Testis (tissue), 5 donors: ENCODE measurements at places on chromosomes 16 and 17.
A peak's percentile ranks its signal among the peaks of the same experiment; 100 is the strongest.

DNA sequence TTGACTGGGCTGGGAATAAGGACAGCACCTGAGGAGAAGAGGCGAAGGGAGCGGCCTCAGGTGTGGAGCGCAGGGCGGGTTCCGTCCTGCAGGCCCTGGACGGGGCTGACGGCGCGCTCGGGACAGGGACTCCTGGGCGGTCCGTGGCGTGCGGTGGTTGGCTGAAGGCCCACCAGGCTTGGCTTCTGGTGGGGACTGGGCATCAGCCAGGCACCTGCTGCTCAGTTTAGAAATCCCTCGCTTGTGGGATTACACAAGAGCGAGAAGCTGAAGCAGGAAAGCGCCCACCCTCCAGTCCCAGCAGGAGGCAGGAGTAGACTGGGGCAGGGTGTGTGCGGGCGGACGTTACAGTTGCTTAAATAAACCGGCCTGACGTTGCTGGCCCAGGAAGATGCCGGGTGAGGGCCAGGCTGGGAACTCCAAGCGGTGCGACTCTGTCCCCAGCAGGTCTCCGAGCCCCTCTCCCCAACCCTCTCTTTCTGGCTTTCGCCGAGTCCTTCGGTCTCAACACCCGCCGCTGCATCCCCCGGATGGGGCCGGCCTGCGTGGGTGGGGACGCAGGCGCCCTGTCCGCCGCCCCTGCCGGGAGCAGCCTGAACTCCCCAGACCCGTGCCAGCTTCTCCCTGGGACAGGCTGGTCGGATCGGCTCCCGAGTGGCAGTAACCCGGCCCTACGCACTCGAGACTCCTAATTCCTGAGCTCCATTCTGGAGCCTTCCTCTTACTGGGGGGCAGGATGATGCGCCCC, 639 bp downstream of the MIF4GD start:
- DNase-seq: peak; percentile 69

DNA sequence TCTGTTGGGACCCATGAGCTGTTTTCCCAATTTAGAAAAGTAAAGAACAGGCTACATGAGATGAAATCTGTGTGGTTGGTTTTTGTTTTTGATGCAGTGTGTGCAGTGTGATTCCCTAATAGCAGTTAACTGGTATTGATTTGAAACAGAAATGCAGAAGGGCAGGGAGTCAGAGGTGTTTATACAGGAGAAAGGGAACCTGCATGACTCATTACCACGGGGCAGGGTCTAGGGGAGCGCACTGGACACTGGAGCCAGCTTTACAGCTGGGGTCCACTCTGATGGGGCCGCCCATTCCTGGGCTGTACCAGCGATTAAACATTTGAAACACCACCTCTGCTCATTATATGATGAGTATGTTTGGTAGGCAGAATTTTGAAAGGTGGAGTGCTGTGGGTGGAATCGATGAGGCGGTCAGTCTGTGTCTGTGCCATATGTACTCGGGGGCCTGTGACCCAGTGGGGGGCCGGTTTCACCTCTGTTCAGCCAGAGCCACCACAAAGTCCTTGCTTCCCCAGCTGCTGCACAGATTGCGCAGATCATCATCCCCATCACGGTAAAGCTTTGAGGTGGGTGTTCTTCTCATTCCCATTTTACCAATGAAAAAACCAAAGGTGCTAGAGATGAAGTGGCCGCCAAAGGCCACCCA, 142.5 kb downstream of the CMIP start:
- DNase-seq: no peak

DNA sequence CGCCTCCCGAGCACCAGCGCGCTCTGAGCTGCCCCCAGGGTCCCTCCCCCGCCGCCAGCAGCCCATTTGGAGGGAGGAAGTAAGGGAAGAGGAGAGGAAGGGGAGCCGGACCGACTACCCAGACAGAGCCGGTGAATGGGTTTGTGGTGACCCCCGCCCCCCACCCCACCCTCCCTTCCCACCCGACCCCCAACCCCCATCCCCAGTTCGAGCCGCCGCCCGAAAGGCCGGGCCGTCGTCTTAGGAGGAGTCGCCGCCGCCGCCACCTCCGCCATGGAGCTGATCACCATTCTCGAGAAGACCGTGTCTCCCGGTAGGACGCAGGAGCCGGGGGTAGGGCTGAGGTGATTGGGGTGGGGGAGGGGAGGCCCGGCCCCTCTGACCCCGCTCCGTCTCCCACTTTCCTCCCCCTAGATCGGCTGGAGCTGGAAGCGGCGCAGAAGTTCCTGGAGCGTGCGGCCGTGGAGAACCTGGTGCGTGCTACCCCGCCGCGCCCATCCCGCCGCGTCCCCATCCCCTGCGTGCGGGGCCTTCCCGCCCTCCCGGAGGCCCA, 329 bp downstream of the KPNB1 start:
- DNase-seq: no peak

- no peak for DNase-seq
Observed at GRCh38 chr16:74573622-74574021, 33.3 kb downstream of the GLG1 start.

GRCh38 chr17:7721612-7722011, 4.1 kb downstream of the DNAH2 start:
- no peak for DNase-seq

DNA sequence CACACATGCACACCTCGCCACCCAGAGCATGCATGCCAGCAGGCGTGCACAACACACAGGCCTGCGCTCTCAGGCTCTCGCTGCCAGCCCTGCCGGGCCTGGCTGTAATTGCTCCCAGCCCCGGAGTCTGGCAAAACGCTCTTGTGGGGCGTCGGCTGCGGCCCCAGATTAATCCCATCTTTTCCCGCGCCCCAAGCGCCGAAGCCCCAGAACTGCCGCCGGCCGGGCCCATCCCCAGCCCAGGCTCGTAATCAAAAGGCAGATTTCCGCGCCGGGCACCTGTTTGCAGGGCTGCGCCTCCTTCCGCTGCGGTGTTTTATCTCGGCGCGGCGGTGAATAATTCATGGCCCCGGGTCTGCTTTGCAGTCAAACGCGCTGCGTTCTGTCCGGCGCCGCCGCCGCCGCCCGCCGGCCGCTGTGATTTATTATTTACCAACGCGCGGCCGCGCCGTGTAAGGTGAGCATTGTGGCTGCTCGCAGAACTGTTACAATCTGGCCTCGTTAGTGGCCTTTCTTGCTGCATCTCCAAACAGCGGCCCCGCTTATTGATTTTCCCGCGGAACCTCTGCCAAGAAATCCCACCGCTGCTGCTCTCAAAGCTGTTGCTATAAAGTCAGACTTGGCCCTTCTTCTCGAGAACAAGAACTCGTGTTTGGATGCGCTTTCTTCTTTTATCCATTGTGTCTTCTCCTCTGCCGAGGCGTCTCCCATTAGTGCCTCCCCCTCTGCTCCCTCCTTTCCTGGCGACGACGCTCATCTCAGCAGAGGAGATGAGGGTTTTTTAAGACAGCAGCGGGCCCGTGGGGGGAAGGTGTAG, 126.1 kb downstream of the IRX5 start:
- no peak for DNase-seq

- no peak for DNase-seq
Observed at GRCh38 chr17:27630607-27631410, at the start of gene LGALS9. Gene LGALS9, plus strand, starts transcription at chr17:27631188. Its CDS starts 78 bp downstream, at chr17:27631266.

DNA sequence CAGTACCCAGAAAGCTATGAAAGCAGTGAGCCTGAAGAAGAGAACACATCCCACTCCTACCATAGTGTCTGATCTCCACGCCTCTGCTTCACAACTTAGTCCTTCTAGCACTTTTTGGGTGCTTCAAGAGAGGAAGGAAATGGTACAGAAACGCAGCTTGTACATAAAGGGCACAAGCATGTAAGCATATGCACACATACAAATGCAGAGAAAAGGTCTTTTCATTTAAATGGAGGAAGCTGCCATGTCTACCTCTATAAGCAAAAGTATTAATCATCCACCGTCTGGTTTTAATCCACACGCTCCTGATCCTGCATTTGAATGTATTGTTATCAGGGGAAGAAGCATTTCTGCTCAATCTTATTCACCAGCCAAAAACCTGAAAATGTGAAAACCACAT, 100.7 kb downstream of the HIC1 start:
- DNase-seq: no peak

DNA sequence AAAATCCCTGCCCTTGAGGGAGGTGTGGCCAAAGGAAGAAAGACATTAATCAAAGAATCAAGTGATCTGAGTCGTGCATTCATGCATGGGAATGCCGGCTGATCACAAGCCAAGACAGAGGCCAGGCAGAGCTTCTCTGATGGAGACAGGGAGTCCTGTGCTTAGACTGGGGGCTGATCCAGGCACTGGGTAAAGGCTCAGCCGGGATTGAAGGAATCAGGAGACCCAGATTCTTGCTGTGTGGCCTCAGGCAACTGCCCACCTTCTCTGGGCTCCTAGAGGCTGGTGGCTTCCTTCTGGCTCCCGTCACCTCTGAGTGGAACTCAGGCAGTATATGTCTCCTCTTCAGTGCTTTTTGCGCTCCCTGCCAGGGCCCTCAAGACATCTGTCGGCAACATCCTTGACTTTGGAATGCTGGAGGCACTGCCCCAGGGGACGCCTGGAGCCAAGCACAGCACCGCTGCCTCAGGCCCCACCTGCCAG, 17.7 kb downstream of the RAI1 start:
- peak; percentile 48 for DNase-seq

- DNase-seq: no peak
Observed at GRCh38 chr17:67025216-67025792, 19.1 kb upstream of the CACNG1 start.

DNA sequence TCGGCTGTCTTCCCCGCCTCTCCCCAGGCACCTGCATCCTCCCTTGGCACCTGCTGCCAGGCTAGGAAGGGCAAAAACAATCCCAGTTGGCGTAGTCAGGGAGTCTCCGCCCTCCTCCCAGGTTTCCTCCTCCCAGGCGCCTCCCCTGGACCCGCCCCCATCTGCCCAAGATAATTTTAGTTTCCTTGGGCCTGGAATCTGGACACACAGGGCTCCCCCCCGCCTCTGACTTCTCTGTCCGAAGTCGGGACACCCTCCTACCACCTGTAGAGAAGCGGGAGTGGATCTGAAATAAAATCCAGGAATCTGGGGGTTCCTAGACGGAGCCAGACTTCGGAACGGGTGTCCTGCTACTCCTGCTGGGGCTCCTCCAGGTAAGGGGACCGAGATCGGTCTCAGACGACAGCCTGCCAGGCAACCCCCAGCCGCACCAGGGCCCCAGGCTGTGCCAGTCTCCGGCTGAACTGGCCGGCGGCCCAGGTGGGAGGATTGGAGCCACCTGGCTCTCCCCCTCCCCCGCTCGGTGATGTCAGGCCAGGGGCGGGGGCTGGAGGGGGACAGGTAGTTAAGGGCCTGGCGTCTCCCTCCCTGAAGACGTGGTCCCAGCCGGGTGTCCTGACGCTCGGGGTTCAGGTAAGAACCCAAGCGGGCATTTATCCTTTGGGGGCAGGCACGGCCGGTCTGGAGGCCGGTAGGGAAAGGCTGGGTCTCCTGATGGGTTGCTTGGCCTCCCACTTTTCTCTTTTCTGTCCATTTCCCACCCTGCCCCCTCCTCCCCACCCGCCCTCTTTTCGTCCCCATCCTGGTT, at the start of gene GRB7:
Gene GRB7 (plus strand): TSS at position 179 of the 808 bp plus-strand sequence. CDS start 4,364 bp downstream, outside the sequence.
- peak; percentile 36 for DNase-seq
